ENCODE measurements at places on chromosomes 6 and 20. TPM values are rescaled to one million over a fixed set of nuclear protein-coding genes. Genes with fewer than 3 reads are reported as not detected.
A peak's percentile ranks its signal among the peaks of the same experiment; 100 is the strongest.

Gene OPRM1
- total RNA-seq, result not detected

Gene RSPH9
- total RNA-seq, result under 0.01 TPM

GRCh38 chr6:149648148-149649145 is at the start of gene KATNA1:
Gene KATNA1 (minus strand): TSS chr6:149648714. CDS start chr6:149638547, 10,167 bp downstream.
- peak; percentile 58 for DNase-seq

DNA sequence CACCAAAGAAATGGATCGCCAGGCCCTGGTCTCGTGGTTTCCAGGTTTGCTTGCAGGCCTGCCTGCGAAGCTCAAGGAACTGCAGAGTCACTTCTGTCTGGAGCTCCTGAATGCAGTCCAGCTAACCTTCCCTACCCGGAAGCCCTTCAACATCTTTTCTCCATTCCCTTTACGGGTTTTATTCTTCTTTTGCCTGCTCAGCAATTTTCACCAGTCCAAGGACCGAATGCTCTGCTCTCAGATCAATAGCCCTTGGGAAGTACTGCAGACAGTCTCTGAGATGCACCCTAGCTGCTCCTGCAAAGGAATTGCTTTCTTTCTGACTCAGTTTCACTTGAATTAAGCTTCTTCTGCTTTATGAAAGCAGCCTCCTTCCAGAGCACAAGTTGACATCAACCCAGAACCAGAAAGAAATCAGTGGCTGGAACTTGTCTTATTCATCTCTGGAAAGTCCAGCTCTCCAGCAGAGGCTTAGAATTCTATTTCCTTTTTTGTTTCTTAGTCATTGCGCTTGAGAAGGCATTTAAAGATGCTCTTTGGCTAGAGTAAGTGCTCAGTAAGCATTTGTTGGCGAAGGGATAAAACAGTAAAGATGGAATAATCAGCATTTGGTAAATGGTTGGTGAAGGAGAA is 18.7 kb upstream of the YWHAB start:
- DNase-seq, result no peak

DNA sequence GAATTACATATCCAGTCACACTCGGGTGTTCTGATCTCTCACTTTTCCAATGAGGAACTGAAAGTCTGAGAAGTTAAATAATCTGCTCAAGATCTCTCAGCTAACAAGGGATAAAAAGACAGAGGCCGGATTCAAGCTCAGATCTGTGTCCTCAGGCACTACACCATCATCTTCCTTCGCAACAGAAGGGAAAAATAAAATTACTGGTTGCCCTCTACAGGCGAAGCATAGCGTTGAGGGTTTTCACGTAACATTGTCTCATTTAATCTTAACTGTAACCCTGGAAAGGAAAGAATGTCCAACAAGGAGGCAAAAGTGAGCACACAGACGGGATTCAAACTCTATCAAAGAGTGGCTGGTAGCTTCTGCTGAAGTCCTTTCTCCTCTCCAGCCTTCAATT is 67.8 kb upstream of the ANKEF1 start:
- no peak for DNase-seq

DNA sequence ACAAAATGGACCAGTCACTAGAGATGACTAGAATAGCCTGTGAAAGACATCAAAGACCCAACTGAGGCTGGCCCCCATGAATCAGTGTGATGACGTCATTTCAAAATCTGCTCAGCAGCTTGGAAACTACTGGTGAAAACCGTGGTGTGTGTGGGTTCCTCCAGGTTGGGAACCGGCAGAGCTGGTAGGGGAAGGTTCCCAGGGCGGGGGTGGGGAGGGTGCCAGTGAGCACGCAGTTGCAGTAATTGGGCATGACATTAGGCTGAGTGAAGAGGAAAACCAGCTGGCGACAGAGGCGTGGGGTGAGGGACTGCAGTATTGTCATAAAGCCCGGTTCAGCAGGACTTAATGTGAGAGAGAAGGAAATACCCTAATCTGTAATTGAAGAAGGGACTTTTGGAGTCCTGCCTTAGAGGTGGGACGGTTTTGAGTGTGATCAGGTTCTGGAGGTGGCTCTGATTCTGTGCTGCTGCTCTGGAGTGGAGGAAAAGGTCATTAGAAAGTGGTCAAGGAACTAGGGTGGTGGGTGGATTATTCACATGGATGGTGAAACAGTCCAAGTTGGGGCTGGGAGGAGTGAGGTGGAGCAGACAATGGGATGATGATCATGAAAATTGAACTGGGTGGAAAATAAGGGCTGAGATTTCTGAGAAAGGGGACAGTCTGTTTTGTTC is 52.0 kb upstream of the MTHFD1L start:
- peak; percentile 83 for DNase-seq

GRCh38 chr6:10491463-10491862 is 29.7 kb upstream of the GCNT2 start:
- DNase-seq, result no peak

Gene RIPPLY2
- total RNA-seq, result not detected

Gene LTB
- total RNA-seq, result not detected

Gene UBE2C
- total RNA-seq, result 43.6 TPM

Gene TRIM31
- not detected for total RNA-seq

- DNase-seq, result no peak
Observed at GRCh38 chr20:53296025-53296424, 297.6 kb downstream of the ZNF217 start.

Gene SLC32A1
- not detected for total RNA-seq

Gene BPIFB1
- total RNA-seq, result not detected

Gene FYN
- 41.1 TPM for total RNA-seq

Gene CST2
- total RNA-seq, result not detected

- DNase-seq, result peak; percentile 95
Observed at GRCh38 chr6:163457637-163458561, 43.4 kb downstream of the QKI start.

Gene EPHA7
- total RNA-seq, result not detected

Gene KCNK15
- total RNA-seq, result not detected

- DNase-seq, result peak; percentile 8
Observed at GRCh38 chr20:44342248-44342647, 5.4 kb downstream of the R3HDML start.

GRCh38 chr6:54718541-54719023 is 128.0 kb upstream of the FAM83B start:
- DNase-seq, result no peak

Gene NRN1
- total RNA-seq, result not detected

Gene PPP1R16B
- not detected for total RNA-seq

Gene INSM1
- not detected for total RNA-seq

DNA sequence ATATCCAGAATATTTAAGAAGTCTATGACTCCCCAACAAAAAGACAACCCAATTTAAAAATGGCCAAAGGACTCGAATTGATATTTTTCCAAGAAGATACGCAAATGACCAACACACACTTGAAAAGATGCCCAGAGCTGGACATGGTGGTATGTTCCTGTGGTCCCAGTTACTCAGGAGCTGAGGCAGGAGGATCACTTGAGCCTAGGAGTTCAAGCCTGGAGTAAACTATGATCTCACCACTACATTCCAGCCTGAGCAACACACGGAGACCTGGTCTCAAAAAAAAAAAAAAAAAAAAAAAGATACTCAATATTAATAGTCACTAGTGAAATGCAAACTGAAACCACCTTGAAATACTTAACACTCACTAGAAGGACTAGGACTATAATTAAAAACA is 12.2 kb upstream of the ARMC2 start:
- DNase-seq, result peak; percentile 86

DNA sequence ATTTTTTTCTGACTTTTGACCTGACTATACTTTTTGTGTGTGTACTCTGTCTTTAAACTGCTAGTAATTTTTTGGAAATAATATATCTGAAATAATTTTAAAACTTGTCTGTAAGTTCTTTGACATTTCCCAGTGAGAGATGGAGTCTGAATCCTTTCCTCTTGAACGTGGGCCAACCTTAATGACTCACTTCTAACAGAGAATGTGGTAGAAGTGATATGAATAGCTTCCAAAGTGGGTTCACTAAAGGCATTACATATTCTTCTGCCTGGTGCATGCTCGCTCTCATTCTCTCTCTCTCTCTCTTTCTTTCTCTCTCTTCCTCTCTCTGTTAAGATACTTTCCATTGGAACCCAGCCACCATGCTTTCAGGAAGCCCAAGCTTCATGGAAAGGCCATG is 108.7 kb upstream of the FERMT1 start:
- DNase-seq, result peak; percentile 2

- peak; percentile 92 for DNase-seq
Observed at GRCh38 chr20:50333812-50334211, 143.2 kb downstream of the CEBPB start.

DNA sequence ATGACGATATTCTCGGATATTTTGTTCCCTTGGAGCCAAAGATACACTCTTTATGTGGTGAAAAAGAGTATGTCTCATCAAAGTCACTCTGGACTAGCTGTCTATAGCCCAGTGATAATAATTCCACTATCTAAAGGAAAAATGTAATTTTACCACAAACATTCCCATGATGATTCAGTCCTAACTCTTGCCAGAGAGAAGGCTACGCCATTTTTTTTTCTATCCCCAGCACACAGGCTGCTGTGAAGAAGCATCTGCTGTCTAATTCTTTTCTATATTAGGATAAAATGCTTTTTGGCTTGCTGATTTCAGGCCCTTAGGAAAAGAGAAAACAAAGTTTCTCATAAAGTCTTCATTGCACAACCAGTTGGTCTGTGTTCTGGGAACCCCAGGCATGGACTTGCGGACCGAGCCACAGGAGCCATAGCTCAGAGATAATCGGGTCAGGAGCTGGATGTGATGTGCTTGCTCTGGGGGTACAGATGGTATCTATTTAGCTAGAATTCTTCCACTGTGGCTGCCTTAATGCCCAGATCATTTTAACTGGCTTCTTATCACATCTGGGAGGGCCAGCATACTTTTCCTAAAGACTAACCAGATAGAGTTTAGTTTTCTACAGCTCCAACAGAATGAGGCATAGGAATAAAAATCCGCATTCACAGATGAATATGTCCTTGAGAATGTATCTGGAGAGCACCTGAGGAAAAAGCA is 683.7 kb upstream of the ID4 start:
- DNase-seq, result no peak

DNA sequence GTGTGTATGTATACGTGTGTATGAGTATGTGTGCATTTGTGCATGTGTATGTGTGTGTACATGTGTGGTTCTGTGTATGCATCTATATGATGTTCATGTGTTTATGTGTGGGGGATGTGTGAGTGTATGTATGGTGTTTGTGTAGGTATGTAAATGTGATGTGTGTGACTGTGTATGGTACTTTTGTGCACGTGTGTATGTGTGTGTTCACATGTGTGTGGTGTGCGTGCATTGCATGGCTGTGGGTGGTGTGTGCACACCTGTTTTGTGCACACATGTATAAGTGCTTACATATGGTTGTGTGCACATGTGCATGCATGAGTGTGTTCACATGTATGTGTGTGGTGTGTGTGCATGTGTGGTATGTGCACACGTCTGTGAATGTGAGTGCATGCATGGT is 6.2 kb downstream of the THBS2 start:
- DNase-seq, result no peak

GRCh38 chr20:46619445-46619844 is 31.8 kb downstream of the SLC13A3 start:
- DNase-seq, result no peak

Gene SLC17A9
- total RNA-seq, result 1.4 TPM

GRCh38 chr6:113856375-113856624 is 845 bp upstream of the MARCKS start:
- DNase-seq, result no peak

Gene CNR1
- not detected for total RNA-seq

DNA sequence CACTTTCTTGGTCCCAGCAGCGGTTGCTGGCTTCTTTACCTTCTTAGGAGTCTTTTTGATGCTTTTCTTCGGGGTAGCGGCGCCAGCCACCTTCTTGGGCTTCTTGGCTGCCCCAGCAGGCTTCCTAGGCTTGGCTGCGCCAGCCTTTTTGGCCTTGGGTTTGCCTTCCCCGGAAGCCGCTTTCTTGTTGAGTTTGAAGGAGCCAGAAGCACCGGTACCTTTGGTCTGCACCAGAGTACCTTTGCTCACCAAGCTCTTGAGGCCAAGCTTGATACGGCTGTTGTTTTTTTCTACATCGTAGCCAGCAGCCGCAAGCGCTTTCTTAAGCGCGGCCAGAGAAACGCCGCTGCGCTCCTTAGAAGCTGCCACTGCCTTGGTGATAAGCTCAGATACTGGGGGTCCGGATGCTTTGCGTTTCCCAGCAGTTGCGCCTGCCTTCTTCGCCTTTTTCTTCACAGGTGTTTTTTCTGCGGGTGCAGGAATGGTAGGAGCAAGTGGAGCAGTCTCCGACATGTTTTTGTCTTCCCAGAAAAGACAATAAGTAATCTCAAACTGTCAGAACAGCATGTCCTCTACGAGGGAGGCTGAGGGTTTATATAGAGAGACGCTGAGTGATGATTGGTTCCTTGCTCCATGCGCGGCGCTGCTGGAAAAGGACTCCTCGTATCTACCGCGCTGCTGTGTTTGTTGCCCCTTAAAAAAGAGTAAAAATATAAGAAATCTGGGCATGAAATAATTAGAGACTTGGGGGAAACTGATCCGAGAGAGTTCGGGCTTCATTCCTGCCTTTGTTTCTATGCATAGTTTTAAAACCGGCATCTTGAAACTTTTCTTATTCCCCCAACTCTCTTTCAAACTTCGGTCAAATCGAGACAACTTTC is 130.3 kb upstream of the BTN3A2 start:
- DNase-seq, result peak; percentile 84

- DNase-seq, result peak; percentile 80
Observed at GRCh38 chr6:33384581-33385020, 7.0 kb upstream of the KIFC1 start.

DNA sequence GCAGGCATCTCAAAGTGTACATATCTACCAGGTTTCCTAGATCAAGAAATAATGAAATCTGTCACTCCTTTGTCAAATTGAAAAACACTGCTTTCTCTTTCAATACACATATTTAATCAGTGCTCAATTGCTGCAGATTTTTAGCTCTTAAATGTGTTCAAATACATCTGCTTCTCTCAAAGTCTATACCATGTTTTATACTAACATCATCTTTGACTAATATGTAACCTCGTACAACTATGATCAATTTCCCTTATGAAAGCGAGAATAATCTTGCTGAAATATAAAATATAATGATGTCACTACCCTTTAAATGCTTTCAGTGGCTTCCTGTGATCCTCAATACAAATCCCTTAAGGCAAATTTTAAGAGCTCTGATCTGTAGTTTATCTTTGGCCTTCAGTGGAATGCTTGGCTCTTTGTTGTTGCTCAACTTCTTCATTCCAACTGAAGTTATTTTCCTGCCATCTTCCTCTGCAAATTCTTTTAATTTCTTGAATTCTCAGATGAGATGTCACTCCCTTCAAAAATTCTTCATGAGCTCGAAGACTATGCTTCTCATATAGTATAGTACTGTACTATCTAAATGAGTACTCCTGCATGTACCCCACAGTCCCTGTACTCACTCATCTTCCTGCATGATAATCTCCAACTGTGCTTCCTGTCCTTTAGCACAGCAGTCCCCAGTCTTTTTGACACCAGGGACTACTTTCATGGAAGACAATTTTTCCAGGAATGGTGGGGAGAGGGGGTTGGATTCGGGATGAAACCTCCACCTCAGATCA is 545.1 kb upstream of the GJE1 start:
- peak; percentile 81 for DNase-seq

- DNase-seq, result peak; percentile 80
Observed at GRCh38 chr6:155126727-155127439, 131.8 kb downstream of the TIAM2 start.

GRCh38 chr6:108877046-108877751 is 29.0 kb downstream of the ARMC2 start:
- peak; percentile 67 for DNase-seq

GRCh38 chr6:166559211-166559610 is 27.3 kb downstream of the RAMACL start:
- DNase-seq, result no peak

All from IMR-90 (cell line).